ENCODE measurements at places on chromosomes 3 and 15.

DNA sequence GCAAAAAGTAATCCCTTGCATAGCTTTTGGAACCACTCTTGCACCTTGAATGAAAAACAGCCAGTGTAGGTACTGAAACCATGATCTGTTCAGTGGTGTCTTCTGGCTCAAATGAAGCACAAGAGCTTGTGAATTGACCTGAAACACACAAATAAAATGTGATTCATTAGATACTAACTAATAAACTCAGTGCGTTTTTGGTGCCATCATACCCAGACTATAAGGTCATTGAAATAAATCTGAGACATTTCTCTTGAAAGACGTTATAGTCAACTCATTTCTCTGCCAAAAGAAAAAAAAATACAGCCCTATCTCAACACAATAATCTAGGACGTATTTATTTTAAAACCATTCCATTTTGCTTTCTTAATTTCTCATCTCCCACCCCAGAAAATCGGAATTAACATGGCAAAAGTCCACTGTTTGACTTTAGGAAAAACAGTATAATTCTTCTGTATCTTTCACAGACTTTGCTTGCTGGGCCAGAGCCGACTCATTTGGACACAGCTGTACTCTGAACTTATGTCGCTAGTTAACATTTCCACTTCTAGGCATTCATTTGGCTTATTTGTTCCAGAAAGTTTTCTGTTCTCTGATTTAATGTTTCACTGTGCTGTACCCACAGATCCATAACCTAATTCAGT, 284.9 kb upstream of the TBL1XR1 start:
- no peak for DNase-seq

- no peak for DNase-seq
Measured at GRCh38 chr15:25572191-25572590, 133.4 kb upstream of the UBE3A start.

DNA sequence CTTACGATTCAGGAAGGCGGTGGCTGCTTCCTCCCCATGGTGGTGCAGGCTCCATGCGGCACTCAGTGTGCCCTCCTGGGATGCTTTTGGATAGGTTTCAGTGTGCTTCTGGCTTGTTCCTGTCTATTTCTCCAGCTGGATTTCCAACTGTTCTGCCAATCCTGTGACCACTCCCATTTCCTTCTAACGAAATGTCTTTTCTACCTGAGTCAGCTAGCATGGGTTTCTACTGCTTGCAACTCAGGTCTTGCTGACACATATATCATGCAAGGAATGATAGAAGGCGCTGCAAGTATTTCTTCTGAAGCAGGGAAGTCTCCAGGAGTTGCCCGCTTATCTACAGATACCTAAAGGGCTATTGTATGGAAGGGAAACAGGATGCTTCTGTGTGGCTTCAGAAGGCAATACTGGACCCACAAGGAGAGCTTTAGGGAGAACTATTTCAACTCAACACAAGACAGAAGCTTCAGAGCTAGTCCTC, 244.4 kb downstream of the OPA1 start:
- DNase-seq: no peak

GRCh38 chr3:124467980-124468902, 262.0 kb upstream of the UMPS start:
- peak; percentile 55 for DNase-seq

GRCh38 chr3:109070211-109070610, 47.7 kb downstream of the MORC1 start:
- no peak for DNase-seq

- no peak for DNase-seq
Measured at GRCh38 chr3:169594402-169594801, 69.1 kb downstream of the MECOM start.

GRCh38 chr15:99526176-99526575, 39.6 kb upstream of the MEF2A start:
- DNase-seq: no peak

DNA sequence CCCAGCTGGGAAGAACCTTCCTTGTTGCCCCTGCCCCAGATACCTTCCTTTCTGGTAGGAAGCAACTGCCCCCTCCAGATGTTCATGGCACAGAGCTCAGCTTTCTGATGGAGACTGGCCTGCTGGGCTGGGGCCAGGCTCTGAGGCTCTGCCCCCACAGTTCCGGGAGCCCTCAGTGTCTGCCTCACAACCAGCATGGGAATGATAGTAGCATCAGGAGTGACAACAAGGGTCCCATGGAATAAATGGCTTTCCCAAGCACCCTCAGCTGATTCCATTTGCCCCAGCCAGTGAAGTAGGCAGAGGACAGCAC, 65.6 kb upstream of the IQSEC1 start:
- DNase-seq: no peak

DNA sequence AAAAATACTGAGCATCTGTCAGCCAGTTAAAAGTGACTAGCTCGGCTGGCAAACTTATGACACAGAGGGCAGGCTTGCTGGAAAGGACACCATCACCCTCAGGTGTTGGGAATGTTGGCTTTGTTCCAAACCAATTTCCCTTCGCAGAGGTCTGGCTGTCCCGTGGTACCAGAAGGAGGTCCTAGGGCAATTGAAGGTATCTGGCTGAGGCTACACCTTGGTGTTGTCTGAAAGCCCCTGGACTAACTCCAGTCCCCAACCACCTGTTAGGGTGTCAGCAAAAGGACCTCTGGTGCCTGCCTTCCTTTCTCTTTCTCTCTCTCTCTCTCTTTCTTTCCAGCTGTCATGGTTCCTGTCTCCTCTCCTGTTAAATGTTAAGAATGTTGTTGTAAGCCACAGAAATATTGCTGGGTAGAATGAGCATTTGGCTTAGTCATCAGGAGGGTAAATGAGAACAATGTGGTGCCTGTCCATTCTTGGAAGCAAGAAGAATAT, 12.5 kb downstream of the PRR20G start:
- DNase-seq: no peak

Measured in iPS DF 6.9 (cell line).